CD8-positive, alpha-beta T cell (primary cell): ENCODE measurements at places on chromosomes 6 and 20. TPM values are rescaled to one million over a fixed set of nuclear protein-coding genes. Genes with fewer than 3 reads are reported as not detected.

Gene PPP1R3D
- 4.5 TPM for total RNA-seq

GRCh38 chr20:63828124-63828523, 2.9 kb downstream of the ZBTB46 start:
- DNase-seq = no peak

- DNase-seq = no peak
Measured at GRCh38 chr6:105402090-105402938, 568 bp downstream of the PREP start.

- DNase-seq = no peak
Measured at GRCh38 chr20:44931911-44932310, 22.1 kb downstream of the PABPC1L start.

- no peak for DNase-seq
Measured at GRCh38 chr6:11033825-11034224, 10.3 kb downstream of the ELOVL2 start.

GRCh38 chr6:143746202-143747119, 68.7 kb downstream of the PHACTR2 start:
- no peak for DNase-seq

Gene MEP1A
- not detected for total RNA-seq

DNA sequence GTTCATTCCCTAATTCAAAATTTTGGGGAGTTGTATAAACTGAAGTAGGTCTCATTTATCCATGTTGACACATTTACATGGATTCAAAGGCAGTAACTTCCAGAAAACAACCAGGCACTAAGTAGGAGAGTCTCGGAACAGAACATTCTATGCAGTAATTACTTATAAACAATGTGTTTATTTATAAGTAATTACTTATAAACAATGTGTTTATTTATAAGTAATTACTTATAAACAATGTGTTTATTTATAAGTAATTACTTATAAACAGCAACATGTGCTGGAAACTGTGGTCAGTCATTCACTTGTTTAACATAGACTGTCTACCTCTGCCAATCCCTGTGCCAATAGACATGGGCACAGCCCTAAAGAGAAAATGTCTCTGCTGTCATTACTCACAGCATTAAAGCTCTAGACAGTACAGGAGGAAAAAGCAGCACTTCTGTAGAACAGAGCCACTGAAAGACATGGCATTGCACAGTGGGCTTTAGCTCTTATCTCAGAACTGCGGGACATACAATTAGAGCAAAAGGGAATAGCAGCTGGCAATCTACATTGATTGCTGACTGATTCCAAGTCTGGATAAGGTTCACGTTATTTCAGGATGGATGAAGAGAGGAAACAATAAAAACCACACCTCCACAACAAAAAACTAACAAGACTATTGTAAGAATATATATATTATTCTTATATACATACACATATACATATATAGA, 188.2 kb downstream of the WDR27 start:
- DNase-seq = no peak

DNA sequence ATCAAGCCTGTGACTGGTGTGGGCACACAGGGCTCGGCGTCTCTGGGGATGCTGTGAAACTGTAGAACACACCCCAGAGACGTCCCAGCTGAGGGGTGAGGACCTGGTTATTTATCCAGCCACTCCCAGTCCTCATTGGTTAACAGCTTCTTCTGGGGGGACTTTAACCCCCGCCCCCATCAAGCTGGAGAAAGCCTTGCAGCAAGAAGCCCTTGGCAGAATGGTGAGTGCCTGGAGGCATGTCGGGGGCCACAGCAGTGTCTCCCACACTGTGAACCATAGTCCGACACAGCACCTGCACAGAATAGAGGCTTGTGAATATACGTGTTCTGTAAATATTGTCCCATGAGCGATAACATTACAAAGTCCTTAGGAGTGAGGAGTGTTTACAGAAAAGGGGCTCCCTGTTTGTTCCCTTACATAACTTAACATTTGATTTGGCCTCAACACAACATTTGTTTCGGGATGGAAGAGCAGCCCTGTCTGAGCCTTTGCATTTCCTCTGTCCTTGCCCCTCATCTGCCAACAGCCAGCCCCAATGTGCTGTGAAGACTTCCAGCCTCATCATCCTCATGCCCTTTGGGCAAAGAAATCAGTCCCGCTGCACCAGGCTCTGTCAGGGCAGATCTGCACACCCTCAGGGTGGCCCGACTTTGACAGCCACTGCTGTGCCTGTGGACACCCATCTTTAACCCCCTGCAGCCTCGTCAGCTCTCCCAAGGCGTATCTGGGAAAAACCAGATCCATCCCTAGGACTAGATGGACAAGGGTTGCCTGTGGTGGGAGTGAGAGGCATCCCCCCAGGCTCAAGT, 2.2 kb upstream of the RRBP1 start:
- no peak for DNase-seq

DNA sequence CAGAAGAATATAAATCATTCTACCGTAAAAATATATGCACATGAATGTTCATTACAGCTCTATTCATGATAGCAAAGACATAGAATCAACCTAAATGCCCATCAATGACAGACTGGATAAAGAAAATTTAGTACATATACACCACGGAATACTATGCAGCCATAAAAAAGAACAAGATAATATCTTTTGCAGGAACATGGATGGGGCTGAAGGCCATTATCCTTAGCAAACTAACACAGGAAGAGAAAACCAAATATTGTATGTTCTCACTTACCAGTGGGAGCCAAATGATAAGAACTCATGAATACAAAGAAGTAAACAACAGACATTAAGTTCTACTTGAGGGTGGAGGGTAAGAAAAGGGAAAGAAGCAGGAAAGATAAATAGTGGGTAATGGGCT, 8.4 kb downstream of the KHDC1L start:
- no peak for DNase-seq

DNA sequence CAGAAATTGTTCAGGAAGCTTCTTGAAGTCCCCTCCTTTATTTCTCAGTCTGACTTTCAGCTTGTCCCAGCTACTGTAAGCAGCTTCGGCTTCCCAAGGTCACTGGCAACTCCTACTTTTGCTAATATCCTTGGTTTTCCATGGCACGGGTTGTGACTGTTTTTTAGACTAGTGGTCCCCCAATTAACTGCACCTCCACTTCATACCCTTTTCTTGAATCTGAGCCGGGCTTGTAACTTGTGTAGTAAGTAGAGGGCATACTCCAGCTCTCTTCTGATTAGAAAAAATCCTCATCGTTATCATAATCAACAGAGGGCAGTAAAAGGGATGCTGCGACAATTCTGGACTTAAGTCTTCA, 162.3 kb upstream of the TNFAIP3 start:
- no peak for DNase-seq

DNA sequence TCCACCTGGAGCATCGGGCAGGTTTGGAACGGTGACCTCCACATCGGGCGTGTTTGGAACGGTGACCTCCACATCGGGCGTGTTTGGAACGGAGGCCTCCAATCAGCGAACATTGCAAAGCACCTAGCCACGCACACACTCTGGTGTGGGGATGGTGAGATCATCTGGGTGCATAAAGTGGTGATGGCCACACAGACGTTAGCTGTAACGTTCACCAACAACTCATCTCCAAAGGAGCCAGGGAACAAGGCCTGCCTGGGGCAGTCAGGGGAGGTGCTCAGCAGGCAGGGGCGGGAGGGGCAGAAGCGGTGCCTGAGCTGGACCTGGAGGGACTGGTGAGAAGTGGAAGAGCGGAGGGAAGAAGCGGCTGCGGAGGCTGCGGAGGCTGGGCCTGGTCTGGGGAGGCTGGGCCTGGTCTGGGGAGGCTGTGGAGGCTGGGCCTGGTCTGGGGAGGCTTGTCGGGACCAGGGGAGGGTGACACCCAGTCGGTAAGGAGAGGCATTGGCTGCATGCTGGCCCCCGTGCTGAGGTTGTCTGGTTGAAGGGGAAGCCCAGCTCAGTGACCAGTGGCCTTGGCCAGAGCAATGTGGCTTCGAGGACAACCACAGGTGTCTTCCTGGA, 89.9 kb downstream of the PSMB1 start:
- no peak for DNase-seq

- DNase-seq = no peak
Measured at GRCh38 chr20:49132995-49133478, 55.1 kb downstream of the STAU1 start.

- no peak for DNase-seq
Measured at GRCh38 chr20:50726955-50727791, 4.2 kb upstream of the PARD6B start.

GRCh38 chr6:63307581-63308246, 12.1 kb downstream of the LGSN start:
- no peak for DNase-seq

Gene UBD
- not detected for total RNA-seq

Gene CENPQ
- total RNA-seq = 0.58 TPM

GRCh38 chr6:148332088-148332487, 10.6 kb upstream of the SASH1 start:
- no peak for DNase-seq

DNA sequence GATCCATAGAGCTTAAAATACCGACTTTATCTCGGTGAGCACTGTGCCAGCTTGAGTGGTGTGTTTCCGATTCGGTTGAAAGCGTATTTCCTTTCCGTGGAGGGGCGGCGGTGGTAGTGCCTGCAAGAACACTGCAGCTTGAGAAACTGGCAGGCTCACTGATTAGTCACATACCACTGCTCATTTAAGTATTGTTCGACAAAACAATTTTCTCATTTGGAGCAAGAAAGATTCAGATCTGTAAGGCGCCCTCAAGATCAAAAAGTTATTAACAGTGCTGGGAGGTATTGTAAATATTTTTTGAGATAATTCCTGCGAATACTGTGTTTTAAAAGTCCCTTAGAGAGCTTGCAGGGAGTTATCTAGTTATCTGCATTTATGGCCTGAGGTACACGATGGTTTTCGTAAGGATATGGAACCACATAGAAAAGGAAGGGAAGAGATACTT, 1.3 kb downstream of the MAPK14 start:
- peak; percentile 72 for DNase-seq

Gene KDM1B
- 6.2 TPM for total RNA-seq

DNA sequence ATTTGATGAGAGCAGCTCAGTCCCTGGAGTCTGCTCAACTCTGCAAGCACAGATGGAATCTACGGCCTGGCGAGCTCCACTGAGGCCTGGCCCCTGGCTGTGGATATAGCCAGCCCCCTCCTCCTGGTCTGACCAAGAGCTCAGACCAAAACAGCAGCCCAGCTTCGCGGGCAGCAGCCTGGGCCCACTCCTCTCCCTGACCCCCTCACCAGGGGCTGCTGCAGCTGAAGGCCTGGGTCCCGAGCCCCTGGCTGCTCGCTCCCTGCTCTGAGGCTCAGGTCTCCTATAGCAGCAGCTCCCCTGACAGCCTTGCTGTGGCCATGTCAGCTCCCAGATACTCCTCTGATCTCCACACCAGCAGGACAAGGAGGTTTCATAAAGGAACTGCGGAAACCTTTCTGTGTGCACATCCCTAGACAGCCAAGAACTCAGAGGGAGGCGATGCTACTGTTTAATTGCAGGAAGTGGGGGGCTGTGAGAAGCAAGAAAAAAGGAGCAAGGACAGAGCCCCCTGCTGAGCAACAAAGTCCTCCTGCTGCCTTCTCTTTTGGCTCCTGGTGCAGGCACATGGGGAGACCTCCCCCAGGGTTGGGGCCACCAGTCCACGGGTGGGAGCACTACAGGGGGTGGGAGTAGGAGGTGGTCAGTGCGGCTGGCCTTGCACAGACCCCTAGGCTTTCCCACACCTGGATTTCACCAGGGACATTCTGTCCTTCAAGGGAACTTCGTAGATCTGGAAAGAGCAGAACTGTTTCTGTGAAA, 38.7 kb upstream of the CST5 start:
- no peak for DNase-seq

Gene ELOVL4
- 2.0 TPM for total RNA-seq

DNA sequence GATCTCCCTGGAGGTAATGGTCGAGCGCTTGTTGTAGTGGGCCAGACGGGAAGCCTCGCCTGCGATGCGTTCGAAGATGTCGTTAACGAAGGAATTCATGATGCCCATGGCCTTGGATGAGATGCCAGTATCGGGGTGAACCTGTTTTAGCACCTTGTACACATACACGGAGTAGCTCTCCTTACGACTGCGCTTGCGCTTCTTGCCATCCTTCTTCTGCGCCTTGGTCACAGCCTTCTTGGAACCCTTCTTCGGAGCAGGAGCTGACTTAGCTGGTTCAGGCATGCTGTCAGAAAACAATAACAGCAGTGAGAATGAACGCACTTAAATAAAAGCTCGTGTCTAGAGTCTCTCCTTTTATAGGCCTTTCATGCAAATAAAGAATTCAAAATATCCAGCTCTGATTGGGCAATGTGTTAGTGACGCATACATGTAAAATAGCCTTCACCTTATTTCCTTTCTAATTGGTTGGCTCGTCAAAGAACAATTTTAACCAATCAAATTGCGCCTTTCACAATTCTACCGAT, 129.2 kb downstream of the HFE start:
- DNase-seq = peak; percentile 71

Gene CNBD2
- total RNA-seq = 29.1 TPM

- DNase-seq = no peak
Measured at GRCh38 chr20:47273591-47274235, 82.8 kb downstream of the ZMYND8 start.

Gene ZBTB46
- total RNA-seq = not detected

DNA sequence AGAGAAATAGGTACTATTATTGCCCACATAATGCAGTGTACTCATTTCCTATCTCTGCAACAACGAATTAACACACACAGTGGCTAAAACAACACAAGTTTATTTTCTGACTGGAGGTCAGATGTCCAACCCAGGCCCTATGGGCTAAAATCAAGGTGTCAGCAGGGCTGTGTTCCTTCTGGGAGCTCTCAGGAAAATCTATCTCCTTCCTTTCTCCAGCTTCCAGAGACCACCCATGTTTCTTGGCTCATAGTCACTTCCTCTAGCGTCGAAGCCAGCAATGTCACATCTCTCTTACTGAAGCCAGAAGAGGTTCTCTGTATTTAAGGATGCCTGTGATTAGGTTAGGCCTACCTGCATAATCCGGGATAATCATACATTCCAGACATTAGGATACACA, 60.9 kb upstream of the TOP1 start:
- DNase-seq = no peak

DNA sequence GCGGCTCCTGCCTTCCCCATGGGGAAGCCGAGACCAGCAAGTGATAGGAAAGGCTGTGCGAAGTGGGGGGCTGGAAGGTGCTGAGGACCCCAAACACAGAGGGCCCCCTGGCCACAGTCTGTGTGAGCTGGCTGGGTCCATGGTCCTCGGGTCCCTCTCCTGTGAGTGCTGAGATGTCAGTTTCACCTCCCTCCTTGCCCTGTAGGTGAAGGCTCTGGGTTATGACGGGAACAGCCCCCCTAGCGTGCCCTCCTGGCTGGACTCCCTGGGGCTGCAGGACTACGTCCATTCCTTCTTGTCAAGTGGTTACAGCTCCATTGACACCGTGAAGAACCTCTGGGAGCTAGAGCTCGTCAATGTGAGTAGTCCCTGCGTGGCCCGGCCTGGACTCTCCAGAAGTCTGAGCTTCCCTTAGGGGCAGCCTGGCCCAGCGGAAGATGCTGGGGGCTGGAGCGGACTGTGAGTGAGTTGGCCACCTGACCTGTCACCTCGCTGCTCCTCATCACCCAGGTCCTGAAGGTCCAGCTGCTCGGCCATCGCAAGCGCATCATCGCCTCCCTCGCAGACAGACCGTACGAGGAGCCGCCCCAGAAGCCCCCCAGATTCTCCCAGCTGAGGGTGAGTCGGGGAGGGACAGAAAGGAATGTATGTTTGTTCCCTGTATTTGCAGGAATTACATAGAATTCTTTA, 61.7 kb downstream of the TCP11 start:
- no peak for DNase-seq

Gene DPPA5
- total RNA-seq = not detected

Gene NAA20
- total RNA-seq = 33.2 TPM

- DNase-seq = no peak
Measured at GRCh38 chr6:12577124-12577850, 139.3 kb upstream of the PHACTR1 start.
